ENCODE measurements at places on chromosomes 6 and 20.
A peak's percentile ranks its signal among the peaks of the same experiment; 100 is the strongest.

- no peak for DNase-seq
These were observed 9.9 kb downstream of the ATXN1 start for GRCh38 chr6:16751251-16751946.

GRCh38 chr6:80433673-80434025 lies 327.2 kb downstream of the BCKDHB start:
- DNase-seq, result no peak

GRCh38 chr6:108029226-108029921 lies 45.2 kb downstream of the OSTM1 start:
- no peak for DNase-seq

DNA sequence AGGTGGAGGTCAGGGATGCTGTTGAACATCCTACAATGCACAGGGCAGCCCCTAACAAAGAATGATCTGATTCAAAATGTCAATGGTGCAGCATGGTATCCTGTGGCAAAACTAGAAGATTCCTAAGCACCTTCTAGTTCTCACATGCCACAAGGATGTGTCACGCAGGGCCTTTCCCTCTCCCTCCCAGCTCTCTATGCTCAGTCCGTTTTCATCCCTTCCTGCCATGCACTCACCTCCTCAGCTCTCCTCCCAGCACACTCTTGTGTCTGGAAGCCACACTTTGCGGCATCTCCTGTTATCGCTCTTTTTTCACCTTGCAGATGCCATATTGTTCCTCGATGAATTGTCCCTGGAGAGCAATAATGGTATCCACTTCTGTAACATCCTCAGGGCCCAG lies 263.4 kb downstream of the CDC5L start:
- DNase-seq, result peak; percentile 56

DNA sequence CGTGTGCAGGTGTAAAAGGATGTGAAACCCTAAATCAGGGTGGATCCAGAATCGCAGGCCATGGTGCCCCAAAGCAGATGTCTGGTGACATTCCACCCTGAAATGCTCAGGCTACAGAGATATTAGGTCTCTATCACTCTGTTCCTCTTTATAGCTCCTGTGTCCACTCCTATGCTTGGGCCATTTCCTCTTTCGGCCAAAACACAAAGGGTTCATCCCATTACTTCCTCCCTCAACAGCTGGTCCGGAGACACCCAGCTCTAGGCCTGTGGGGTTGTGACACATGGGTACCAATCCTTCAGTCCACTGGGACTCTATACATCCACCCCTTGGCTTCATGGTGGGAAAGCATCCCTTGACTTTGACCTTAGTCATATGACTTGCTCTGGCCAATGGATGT lies 1.7 kb upstream of the SIGLEC1 start:
- no peak for DNase-seq

- no peak for DNase-seq
These were observed 372.7 kb downstream of the CBLN4 start for GRCh38 chr20:55632592-55632991.

- DNase-seq, result no peak
These were observed 2.0 kb downstream of the NKAIN4 start for GRCh38 chr20:63252284-63252711.

GRCh38 chr6:105536961-105537360 lies 134.1 kb upstream of the PREP start:
- no peak for DNase-seq

GRCh38 chr6:31794294-31794865 lies 1.2 kb downstream of the VARS1 start:
- DNase-seq, result no peak

DNA sequence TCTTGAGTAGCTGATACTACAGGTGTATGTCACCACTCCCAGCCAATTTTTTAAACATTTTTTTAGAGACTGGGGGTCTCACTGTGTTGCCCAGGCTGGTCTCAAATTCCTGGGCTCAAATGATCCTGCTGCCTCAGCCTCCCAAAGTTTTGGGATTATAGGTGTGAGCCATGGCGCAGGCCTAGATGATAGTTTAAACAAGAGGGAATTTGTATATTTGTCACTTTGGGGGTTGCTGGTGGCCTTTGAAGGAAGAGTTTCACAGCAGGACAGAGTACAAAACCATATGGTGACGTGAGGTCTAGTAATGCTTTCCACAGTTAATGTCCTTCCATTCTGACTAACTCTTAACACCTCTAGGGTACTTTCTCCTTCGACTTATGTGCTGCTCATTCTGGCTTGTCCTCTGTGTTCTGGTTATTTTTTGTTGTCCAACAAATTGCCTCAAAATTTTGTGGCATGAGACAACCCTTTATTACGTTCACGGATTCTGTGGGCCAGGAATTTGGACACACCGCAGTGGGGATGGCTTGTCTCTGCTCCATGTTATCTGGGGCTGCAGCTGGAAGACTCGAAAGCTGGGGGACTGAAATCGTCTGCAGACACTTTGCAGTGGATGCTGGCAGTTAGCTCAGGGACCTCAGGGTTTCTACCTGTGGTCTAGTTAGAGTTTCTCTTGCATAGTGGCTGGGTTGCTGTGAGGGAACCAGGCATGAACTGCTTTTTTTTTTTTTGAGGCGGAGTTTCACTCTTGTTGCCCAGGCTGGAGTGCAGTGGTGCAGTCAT lies 23.0 kb upstream of the IER3 start:
- DNase-seq, result peak; percentile 8

- DNase-seq, result no peak
These were observed 227.3 kb downstream of the TBX18 start for GRCh38 chr6:84536885-84537638.

DNA sequence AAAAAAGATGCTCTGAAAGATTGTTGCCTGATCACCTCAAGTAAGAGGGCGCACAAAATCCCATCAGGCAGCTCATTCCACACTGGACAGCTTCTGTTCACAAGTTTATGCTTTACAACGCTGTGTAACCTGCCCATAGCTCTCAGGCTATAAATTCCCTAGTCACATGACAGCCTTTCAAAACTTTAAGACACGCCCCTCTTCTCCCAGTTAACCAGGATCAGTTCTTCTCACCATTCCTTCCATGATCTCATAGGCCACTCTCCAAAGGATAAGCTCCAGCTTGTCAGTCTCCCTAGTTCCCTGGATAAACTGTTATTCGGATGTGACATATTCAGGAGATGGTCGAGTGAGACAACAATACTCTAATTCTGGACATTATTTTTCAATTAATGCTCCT lies 15.0 kb downstream of the ADNP start:
- DNase-seq, result no peak

DNA sequence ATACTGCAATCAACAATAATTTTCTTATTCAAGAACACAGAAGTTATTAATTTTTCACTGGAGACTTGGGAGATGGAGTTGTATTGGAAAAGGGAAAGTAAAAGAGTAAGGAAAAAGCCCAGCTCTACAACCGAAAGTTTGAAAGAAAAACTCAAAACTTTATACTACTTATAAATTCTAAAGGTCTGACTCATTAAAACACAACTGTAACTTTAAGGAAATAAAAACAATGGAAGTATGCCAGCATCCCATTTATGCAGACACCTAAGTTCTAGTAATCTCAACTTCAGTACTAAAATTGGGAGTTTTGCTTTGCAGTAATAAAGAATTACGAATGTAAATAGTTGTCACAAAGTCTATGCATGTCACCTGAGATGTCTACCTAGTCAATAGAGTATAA lies 80.6 kb downstream of the IRAK1BP1 start:
- DNase-seq, result no peak

DNA sequence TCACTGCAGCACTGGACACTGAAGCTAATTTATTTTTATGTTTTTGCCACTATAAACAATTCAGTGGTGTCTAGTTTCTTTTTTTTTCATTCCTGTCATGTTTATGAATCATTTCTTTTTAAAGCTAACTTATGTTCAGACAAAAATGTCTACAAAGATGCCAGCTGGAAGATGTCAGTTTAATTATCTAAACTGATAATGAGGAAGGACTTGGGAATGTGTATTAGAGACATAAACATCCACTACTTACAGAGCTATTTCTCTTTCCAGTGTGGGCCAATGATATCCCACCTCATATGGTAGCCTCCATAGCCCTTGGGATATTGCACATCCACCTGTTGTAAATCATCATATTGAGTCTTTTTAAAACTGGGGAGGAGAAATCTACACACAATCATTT lies 132.1 kb upstream of the FAM184A start:
- no peak for DNase-seq

- no peak for DNase-seq
These were observed 57.6 kb upstream of the DYNLRB1 start for GRCh38 chr20:34458631-34459030.

- DNase-seq, result no peak
These were observed 15.9 kb upstream of the PCK1 start for GRCh38 chr20:57544838-57545564.
